Tibial nerve (tissue), 4 donors: ENCODE measurements at places on chromosomes 16 and 17. TPM values are rescaled to one million over a fixed set of nuclear protein-coding genes. Genes with fewer than 3 reads are reported as not detected.

DNA sequence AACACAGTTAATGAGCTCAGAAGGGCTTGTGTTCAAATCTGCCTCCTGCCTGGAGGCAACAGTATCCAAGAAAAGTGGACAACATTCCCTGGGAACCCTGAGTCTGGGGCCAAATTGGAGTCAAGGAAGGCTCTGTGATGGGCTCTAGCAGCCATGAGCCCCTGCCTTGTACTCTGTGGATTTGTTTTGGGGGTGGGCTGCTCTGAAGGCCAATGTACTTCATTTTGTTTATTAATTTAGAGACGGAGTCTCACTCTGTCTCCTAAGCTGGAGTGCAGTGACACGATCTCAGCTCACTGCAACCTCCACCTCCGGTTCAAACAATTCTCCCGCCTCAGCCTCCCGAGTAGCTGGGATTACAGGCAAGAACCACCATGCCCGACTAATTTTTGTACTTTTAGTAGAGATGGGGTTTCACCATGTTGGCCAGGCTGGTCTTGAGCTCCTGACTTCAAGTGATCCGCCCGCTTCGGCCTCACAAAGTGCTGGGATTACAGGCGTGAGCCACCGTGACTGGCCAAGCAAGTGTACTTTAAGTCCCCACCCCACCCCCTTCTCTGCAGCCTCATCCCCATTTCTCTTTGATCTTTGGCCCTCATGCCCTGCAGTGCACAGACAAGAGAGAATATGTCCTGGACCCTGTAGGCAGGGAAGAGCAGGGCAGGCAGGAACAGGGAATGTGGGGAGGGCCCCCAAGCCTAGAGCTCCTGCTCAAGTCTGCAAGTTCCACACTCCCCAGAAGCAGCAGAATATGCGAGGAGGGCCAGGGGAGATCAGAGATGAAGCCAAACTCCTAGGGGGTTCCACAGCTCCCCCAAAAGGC lies 2.7 kb upstream of the GIP start:
- no peak overlapping the region for H3K4me3 ChIP-seq
- no peak overlapping the region for H3K27ac ChIP-seq
- no peaks in the 10 kb centered on the region for H3K4me1 ChIP-seq
- no peak for DNase-seq
- H3K36me3 ChIP-seq, result no peaks in the 10 kb centered on the region
- H3K27me3 ChIP-seq, result no peaks in the 10 kb centered on the region

DNA sequence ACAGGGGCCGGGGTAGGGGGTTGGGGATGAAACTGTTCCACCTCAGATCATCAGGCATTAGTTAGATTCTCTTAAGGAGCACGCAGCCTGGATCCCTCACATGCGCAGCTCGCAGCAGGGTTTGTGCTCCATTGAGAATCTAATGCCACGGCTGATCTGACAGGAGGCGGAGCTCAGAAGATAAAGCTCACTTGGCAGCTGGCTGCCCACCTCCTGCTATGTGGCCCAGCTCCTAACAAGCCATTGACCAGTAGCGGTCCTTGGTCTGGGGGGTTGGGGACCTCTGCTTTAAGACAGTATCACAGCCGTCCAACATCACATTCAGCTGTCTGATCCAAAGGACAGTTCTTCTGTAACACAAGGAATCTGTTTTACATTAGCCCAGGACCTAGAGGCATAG lies 62.5 kb downstream of the SLC39A11 start:
- H3K4me1 ChIP-seq, result no peaks in the 10 kb centered on the region
- H3K27ac ChIP-seq, result no peak overlapping the region
- DNase-seq, result no peak
- H3K4me3 ChIP-seq, result no peak overlapping the region
- H3K36me3 ChIP-seq, result no peaks in the 10 kb centered on the region

DNA sequence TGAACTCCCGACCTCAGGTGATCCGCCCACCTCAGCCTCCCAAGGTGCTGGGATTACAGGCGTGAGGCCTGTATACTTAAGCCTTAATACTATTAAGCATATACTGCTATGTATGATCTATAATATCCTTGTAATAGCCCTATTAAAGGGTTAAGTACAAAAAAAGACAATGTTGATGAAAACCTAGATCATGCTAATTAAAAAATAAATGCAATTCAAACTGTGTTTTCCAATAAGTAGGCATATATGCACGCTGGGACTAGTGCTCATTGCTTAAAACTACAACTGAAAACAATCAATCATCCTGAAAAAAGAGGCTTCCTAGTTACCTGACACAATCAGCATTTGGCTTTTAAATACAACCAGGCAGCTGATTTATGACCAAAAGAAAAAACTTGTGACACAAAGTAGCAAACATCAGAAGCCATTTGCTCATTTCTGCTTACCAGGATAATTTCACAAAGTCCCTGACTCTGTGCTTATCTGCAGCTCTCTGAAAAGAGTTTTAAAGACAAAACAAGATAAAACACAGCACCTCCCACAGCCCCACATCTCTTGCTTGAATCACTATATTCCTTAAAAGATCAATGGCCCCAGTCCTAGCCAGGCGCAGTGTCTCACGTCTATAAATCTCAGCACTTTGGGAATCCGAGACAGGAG lies 11.1 kb downstream of the ZNF385C start:
- peaks cover 20% of the 10 kb centered on the region for H3K4me1 ChIP-seq
- no peaks in the 10 kb centered on the region for H3K27me3 ChIP-seq
- peak overlapping the region; percentile 54 for H3K27ac ChIP-seq
- no peak for DNase-seq

DNA sequence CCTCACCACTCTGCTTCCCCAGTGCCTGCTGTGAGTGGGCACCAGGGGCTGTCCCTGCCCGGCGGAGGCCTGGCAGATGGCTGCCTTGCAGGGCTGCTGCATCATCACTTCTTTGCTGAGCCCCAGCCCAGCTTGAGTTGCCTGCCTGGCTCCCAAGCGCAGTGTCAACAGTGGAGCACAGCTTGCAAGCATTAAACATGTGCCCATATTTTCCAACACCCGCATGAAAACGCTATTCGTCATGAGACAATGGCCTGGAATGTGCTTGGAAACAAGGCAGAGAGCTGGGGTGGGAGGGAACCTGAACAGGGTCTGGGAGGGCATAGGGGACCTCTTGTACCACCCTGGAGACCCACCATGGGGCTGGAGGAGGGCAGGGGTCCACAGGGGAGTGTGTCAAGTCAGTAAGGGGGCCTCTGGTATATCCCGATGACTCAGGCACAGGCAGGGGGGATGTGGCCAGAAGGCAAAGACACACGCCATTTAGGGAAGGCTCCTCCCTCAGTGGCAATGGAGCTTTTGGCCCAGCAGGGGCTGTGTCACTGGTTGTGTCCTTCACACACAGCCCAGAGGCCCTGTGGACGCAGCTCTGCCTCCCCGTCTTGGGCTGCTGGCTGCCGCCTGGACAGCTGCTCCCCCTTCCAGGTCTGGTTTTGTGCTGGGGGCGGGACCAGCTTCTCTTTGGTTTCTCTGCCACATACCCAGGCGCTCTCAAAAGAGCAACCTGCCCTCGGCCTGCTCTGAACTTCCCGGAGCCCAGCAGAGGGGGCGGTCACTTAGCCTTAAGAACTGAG lies 17.4 kb upstream of the MTSS2 start:
- DNase-seq, result no peak
- peaks cover 52% of the 10 kb centered on the region for H3K4me1 ChIP-seq
- peak overlapping the region; percentile 92 for H3K27ac ChIP-seq
- H3K36me3 ChIP-seq, result no peaks in the 10 kb centered on the region

GRCh38 chr16:67645397-67646121 lies 615 bp downstream of the CARMIL2 start:
- H3K4me1 ChIP-seq, result no peaks in the 10 kb centered on the region
- no peaks in the 10 kb centered on the region for H3K36me3 ChIP-seq
- H3K4me3 ChIP-seq, result no peak overlapping the region

GRCh38 chr17:35056013-35056412 lies 7.5 kb downstream of the RFFL start:
- no peak overlapping the region for H3K4me3 ChIP-seq
- H3K4me1 ChIP-seq, result peaks cover 16% of the 10 kb centered on the region
- DNase-seq, result no peak
- no peaks in the 10 kb centered on the region for H3K36me3 ChIP-seq

DNA sequence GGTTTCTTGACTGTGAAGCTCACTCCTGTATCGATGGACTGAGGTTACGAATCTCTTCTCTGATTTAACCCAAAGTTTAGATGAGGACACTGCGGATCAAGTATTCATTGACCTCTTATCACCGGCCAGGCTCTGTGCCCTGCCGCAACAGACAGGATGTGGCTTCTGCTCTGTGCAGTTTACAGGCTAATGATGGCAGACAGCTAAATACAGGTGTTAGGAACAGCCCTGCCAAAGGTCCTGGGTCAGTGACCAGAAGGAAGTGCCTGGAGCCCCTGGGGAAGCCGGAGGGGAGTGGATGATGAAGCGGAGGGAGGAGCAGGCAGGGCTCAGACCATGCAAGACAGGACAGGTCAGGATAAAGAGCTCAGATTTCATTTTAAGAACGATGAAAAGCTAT lies 44.4 kb downstream of the HAPSTR1 start:
- DNase-seq, result no peak
- no peaks in the 10 kb centered on the region for H3K27me3 ChIP-seq
- H3K36me3 ChIP-seq, result no peaks in the 10 kb centered on the region
- H3K27ac ChIP-seq, result no peak overlapping the region
- no peak overlapping the region for H3K4me3 ChIP-seq

DNA sequence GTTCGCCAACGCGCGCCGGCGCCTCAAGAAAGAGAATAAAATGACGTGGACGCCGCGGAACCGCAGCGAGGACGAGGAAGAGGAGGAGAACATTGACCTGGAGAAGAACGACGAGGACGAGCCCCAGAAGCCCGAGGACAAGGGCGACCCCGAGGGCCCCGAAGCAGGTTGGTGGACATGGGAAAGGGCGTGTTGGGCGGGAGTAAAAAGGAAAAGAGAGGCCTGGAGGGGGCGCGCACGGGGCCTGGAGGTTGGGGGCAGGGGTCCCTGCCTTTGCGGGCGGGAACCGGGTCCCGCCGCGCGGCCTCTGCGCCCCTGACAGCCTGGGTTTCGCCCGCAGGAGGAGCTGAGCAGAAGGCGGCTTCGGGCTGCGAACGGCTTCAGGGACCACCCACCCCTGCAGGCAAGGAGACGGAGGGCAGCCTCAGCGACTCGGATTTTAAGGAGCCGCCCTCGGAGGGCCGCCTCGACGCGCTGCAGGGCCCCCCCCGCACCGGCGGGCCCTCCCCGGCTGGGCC lies 2.1 kb downstream of the IRX5 start:
- H3K27me3 ChIP-seq, result peaks cover 83% of the 10 kb centered on the region
- H3K36me3 ChIP-seq, result no peaks in the 10 kb centered on the region
- H3K4me3 ChIP-seq, result no peak overlapping the region
- no peak for DNase-seq

DNA sequence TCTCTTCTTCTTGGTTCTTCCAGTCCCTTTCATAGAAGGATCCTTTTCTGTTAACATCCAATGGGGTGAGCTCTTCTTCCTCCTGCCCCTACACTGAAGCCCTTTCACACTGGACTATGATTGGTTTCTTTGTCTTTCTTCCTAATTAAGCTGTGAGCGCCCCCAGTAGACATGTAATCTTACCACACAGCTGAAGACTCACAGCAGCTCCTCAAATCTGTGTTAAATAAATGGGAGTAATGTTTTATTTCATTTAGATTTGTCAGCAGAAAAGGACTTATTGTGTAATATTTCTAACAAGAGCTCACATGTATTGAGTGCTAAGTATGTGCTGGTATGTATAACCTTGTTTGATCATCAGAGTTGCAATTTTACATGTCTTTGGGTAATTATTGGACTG lies 55.7 kb downstream of the TOX3 start:
- H3K27me3 ChIP-seq, result no peaks in the 10 kb centered on the region
- no peak overlapping the region for H3K4me3 ChIP-seq
- no peak overlapping the region for H3K27ac ChIP-seq
- H3K36me3 ChIP-seq, result no peaks in the 10 kb centered on the region
- no peak for DNase-seq
- no peaks in the 10 kb centered on the region for H3K4me1 ChIP-seq

DNA sequence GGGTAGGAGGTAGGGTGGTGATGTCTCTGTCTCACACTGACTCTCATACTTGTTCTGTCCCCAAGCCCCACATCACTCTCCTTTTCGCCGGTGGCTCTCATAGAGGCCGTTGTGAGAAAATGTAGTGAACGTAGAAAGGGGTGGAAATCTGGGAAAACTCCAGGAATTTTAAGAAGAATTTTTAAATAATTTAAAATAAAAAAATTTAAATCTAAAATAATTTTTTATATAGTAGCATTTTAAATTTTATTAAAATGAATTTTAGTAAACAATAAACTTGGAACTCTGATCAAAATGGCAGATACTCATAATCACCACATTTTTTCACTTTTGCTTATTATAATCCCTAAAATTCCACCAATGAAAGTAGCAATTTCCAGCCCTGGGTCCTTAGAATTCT lies 473.6 kb upstream of the ZFHX3 start:
- H3K27me3 ChIP-seq, result no peaks in the 10 kb centered on the region
- H3K27ac ChIP-seq, result no peak overlapping the region
- H3K36me3 ChIP-seq, result no peaks in the 10 kb centered on the region
- DNase-seq, result no peak

GRCh38 chr16:17339764-17340541 lies 130.8 kb downstream of the XYLT1 start:
- H3K27me3 ChIP-seq, result no peaks in the 10 kb centered on the region
- no peaks in the 10 kb centered on the region for H3K36me3 ChIP-seq
- DNase-seq, result no peak
- no peaks in the 10 kb centered on the region for H3K4me1 ChIP-seq
- no peak overlapping the region for H3K27ac ChIP-seq

Gene CTF1
- 2.2 TPM for total RNA-seq

Gene IGSF6
- total RNA-seq, result 2.4 TPM

DNA sequence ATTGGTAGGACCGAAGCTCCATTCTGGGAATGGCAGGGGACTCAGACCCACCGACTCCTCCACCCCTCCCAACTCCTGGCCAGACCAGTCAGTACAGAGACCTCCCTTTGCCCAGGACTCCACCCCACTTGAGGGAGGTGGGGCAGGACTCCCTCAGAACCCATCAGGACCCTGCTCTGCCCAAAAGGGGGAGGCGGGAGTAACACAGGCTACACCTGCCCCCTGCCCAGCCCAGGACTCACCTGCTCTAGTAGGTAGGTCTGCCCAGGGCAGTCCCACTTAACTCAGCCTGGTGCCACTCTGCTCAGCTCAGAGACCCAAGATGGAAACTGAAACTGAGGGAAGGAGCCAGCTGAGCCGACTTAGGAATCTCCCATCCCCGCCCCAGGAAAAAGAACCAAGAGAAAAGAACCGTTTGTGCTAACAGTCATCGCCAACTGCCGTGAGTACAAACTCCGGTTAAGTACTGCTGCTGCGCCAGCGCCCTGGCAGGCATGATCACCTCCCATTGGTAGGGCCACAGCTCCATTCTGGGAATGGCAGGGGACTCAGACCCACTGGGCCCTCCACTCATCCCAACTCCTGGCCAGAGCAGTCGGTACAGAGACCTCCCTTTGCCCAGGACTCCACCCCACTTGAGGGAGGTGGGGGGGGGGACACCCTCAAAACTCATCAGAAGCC lies 503 bp downstream of the DHX58 start:
- peak overlapping the region; percentile 72 for H3K4me3 ChIP-seq
- no peaks in the 10 kb centered on the region for H3K27me3 ChIP-seq
- H3K36me3 ChIP-seq, result peaks cover 64% of the 10 kb centered on the region
- H3K4me1 ChIP-seq, result peaks cover 50% of the 10 kb centered on the region

GRCh38 chr17:9202532-9202931 lies 181.2 kb downstream of the NTN1 start:
- no peaks in the 10 kb centered on the region for H3K36me3 ChIP-seq
- DNase-seq, result no peak
- H3K27me3 ChIP-seq, result no peaks in the 10 kb centered on the region
- H3K27ac ChIP-seq, result no peak overlapping the region

Gene MARVELD3
- total RNA-seq, result not detected
